ENCODE measurements at places on chromosomes 5 and 9. TPM values are rescaled to one million over a fixed set of nuclear protein-coding genes. Genes with fewer than 3 reads are reported as not detected.

The GNA14 gene
- polyA plus RNA-seq = 13.6 TPM

GRCh38 chr5:83993803-83994202 is 273.1 kb upstream of the HAPLN1 start:
- no peak for DNase-seq

DNA sequence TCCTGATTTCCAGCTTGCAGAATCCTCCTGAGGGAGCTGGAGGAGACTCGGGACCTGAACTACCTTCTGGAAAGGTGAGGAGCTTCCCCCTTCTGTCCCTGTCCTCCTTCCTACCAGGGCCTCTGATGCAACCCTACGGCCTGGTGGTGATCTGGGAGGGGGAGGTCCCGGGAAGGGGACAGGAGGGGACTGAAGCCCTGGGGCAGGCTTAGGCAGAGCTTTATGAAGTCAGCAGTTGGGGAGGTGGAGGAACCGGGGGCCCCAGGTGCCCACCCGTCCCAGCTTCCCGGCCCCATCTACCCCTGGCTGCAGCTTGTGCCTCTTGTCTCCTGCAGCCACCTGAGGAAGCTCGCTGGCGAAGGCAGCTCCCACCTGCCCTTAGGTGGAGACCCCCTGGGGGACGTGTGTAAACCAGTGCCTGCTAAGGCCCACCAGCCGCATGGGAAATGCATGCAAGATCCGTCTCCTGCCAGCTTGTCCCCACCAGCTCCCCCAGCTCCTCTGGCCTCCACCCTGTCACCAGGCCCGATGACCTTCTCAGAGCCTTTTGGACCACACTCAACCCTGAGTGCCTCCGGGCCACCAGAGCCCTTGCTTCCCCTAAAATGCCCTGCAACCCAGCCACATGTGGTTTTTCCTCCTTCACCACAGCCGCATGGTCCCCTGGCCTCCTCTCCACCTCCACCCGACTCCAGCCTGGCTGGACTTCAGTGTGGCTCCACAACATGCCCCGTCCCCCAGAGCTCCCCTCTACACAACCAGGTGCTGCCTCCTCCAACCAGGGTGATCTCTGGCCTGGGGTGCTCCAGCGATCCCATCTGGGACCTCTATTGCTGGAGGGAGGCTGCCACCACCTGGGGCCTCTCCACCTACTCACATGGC is 2.1 kb downstream of the SPATA31E1 start:
- no peak for DNase-seq

GRCh38 chr9:120778758-120779157 is 14.5 kb downstream of the FBXW2 start:
- no peak for DNase-seq

GRCh38 chr9:131734165-131734610 is 5.7 kb downstream of the RAPGEF1 start:
- no peak for DNase-seq

The SYNPO gene
- polyA plus RNA-seq = 109 TPM

- no peak for DNase-seq
Observed at GRCh38 chr5:172569861-172570558, 71.1 kb upstream of the NEURL1B start.

DNA sequence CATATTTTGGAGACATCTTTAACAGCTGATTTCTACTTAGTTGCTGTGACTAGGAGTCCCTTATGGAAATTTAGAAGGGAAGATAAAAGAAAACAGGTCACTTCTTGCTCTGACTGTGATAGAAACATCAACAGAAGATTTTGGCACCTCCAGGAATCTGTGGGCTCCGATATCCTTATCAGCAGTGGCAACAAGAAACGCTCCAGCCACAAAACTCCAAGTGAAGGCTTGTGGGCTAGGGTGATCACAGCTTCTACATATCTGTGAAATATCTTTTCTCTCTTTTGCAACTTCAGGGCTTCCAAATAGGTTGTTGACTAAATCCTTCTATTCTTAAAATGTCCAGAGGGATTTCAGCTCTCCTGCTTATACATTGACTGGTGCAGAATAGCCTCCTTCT is 1625.5 kb upstream of the CDH6 start:
- no peak for DNase-seq

GRCh38 chr5:129496864-129497595 is 36.9 kb downstream of the ADAMTS19 start:
- DNase-seq = no peak

The SNCB gene
- polyA plus RNA-seq = not detected

The ELAVL2 gene
- polyA plus RNA-seq = 1.5 TPM

GRCh38 chr5:140261403-140262171 is 41.3 kb downstream of the PFDN1 start:
- DNase-seq = no peak

GRCh38 chr5:76604838-76605237 is 18.4 kb downstream of the F2RL2 start:
- no peak for DNase-seq

GRCh38 chr9:93960221-93960970 is 5.2 kb upstream of the BARX1 start:
- DNase-seq = no peak

The TIFAB gene
- polyA plus RNA-seq = 0.04 TPM

DNA sequence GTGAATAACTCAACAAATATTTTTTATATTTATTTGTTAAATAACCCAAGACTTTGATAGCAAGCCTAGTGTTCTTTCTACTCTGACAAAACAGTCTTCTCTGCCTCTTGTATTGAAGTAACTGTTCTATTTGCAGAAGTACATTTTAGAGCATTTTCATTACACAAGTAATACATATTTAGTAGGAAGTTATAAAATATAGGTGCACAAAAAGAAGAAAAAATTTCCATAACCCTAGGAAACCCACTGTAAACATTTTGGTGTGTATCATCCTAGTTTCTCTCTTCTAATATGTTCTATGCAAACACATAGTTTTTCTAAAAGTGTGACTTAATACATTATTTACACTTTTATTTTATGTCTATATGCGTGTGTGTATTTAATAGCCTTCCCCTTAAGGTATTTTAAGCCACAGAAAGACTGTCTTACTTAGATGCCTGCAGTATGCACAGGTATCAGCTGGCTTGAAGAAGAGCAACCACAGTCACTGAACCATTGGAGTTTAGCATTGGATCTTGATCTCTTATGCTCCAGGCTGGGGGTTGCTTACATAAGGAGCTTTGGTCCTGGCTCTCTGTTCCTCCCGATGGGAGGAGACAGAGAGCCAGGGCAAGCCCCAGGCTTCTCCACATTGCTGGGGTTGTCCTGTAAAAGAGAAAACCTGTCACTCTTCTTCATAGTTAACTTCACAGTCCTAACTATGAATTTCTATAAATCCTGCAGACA is 3.8 kb downstream of the SELENOP start:
- no peak for DNase-seq

- peak; percentile 85 for DNase-seq
Observed at GRCh38 chr5:74641735-74642542, 1.4 kb upstream of the ENC1 start.

- no peak for DNase-seq
Observed at GRCh38 chr5:56350597-56351170, 117.6 kb upstream of the ANKRD55 start.

Data from renal pelvis (tissue), 12 donors.